Fibroblast of villous mesenchyme (primary cell): ENCODE measurements at places on chromosomes 3 and 15. TPM values are rescaled to one million over a fixed set of nuclear protein-coding genes. Genes with fewer than 3 reads are reported as not detected.

- no peak for DNase-seq
Measured at GRCh38 chr3:25711090-25711489, 46.4 kb upstream of the TOP2B start.

DNA sequence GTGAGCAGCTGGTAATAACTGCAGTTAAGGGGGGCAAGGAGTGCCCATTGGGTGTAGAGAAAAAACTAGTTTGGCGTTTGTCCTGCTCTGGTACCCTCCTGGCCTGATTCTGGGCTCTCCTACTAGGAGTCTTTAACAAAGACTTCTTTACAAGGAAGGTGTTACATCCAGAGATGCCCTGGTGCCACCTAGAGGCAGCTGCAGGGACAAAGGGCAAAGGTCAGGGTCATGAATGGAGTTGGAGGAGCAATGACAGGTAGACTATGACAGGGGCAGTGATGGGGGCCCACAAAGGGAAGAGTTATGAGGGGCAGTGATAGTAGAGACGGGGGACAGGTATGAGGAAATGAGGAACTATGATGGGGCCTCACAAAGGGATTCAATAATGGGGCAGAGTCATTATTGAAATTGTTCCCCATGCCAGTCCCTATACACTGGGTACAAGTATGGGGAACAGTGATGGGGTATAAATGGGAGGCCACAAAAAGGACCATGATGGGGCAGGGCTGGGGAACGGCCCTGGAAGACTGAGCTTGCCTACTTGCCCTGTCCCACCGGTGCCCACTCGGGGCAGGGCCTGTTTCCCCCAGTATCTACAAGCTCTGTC, 7.9 kb downstream of the CCDC71 start:
- peak; percentile 16 for DNase-seq

- no peak for DNase-seq
Measured at GRCh38 chr15:99963976-99964375, 230.7 kb upstream of the LYSMD4 start.

MORF4L1 gene
- 366 and 480 TPM in 2 replicates for total RNA-seq

DNA sequence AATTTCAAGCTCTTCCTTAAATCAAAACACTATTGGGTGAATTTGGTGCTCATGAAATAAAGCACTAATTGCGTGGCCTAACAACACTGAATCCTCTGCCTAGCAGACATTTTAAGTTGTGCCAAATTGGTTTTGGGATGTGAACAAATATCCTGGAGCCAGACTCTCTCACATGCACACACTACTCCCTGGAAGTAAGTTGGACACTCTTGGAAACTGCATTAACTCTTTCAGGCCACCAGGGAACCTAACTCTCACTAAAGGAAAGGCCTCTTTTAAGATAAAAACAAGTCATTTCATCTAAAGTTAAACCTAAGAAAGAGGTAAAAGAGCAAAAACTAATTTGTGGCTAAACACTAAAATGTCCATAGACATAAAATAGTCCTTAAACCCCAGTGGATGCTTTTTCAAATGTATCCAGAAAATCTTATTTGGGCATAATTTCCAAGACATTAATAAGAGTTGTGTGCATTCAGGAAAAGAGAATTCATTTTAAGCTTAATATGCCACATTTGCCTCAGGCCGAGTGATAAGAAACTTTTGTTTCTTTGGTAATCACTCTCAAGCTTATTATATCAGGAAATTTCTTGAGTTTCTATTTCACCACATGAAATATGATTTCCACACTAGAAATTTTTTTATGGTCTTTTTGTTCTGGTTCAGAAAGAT, 61.8 kb downstream of the ZBTB20 start:
- no peak for DNase-seq

FGD5 gene
- under 0.01 TPM in 1 of 2 replicates, not detected in the other for total RNA-seq

FAM107A gene
- total RNA-seq: not detected in 2 replicates

ZNF774 gene
- total RNA-seq: 1.6 and 1.7 TPM in 2 replicates

- peak; percentile 75 for DNase-seq
Measured at GRCh38 chr3:169041677-169042171, 621.8 kb downstream of the MECOM start.

- DNase-seq: no peak
Measured at GRCh38 chr3:133757701-133758567, 11.7 kb downstream of the TF start.

- no peak for DNase-seq
Measured at GRCh38 chr3:9119331-9119730, 130.1 kb downstream of the SRGAP3 start.

DNA sequence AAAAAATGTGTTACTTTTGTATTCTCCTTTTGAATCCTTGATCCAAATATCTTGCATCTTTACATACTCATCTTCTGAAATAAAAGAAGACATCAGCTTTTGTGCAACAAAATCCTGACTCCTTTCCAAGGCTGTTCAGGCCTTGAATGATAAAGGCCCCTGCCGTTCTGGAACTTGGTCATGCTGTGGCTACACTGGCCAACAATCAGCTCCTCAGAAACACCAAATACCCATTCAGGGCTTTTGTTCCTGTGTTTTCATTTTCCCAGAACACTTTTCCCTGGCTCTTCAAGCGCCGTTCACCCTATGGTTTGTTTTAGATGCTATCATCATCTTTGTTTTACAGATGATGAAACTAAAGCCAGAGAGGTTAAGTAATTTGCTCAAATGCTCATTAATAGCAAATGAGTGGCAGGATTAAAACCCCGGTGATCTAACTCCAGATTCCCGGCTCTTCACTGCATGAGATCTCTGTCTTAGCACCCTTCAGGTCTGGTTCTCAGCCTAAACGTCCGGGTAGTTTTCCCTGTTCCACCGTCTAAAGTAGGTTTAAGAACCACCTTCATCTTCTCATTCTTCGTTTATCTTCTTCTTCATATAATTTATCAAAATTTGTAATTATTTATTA, 58.3 kb downstream of the EPHA3 start:
- DNase-seq: no peak

FAM98B gene
- total RNA-seq: 5.5 and 11.2 TPM in 2 replicates

DNA sequence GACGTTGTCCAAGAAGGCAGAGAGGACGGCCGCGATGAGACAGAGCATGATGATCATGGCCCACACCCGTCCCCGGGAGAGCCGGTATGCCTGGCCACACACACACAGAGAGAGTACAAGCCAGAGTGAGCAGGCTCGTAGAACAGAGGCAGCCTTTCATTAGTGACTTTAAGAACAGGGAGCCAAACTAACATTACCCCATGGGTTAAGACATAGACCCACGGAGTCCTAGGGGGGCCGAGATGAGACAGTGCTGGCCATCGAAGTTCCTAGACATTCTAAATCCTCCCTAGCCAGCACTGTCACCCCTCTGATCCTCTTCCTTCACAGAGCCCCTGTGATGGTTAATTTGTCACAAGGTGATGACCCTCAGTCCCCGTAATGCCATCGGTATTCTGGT, 114.0 kb downstream of the OCA2 start:
- no peak for DNase-seq

DNA sequence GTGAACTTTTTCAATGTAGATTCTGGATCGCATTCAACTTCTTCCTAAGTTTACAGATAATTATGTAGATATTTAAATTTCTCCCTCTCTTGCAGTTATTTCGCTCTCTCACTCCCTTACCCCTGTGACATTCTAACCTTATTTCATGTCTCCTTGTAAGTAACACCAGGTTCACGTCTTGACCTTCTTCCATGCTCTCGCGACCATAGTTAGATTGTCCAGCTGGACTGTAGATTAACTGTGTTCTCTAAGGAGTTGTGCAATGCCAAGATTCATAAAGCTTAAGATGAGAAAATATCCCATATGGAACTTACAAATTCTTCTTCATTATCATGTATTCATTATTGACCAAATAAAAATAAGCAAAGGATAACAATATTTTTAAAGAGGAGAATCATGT, 430.5 kb downstream of the GABRG3 start:
- no peak for DNase-seq

FHIT gene
- total RNA-seq: 1.6 and 2.2 TPM in 2 replicates

DNA sequence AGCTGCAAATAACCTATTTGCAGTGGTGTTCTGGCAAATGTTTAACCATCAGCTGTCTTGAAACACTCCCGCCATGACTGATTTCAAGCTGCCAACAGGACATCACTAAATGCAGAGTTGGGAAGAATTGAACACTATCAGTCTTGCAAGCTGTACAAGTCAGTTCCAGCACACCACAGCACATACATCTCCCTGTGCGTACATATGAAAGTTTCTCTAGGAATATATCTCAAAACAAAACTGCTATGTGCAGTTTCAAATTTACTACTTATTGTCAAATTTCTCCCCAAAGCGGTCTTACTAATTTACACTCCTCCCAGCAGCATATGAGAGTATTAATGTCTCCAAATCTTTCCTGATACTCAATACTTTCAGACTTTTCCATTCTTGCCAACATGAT, 30.4 kb upstream of the CORO2B start:
- DNase-seq: no peak

GRCh38 chr3:56593455-56594158, 36.6 kb downstream of the CCDC66 start:
- no peak for DNase-seq

GRCh38 chr3:136162322-136162721, 33.8 kb downstream of the MSL2 start:
- DNase-seq: no peak

GRCh38 chr3:137259089-137259488, 301.3 kb downstream of the IL20RB start:
- no peak for DNase-seq

MAP1A gene
- total RNA-seq: 60.9 and 65.7 TPM in 2 replicates

- DNase-seq: peak; percentile 85
Measured at GRCh38 chr3:79019137-79019923, 748.5 kb downstream of the ROBO1 start.

DNA sequence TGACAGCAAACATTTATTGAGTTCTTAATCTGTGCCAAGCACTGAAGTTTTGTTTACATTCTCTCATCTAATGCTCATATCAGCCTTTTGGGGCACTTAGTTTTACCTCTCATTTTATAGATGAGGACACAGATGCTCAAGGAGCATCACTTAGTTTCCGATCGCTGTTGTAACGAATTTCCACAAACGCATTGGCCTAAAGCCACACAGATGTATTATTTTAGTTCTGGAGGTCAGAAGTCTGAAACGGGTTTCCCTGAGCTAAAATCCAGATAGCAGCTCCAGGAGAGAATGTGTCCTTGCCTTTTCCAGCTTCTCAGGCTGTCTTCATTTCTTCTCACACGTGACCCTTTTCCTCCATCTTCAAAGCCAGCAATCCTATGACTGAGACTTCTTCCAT, 11.1 kb downstream of the SEMA6D start:
- DNase-seq: no peak

NRG4 gene
- under 0.01 TPM in 2 replicates for total RNA-seq

- no peak for DNase-seq
Measured at GRCh38 chr3:181710345-181711291, 1.1 kb upstream of the SOX2 start.
